Ovary (tissue), 10 donors: ENCODE measurements at places on chromosomes 3 and 15. TPM values are rescaled to one million over a fixed set of nuclear protein-coding genes. Genes with fewer than 3 reads are reported as not detected.
A peak's percentile ranks its signal among the peaks of the same experiment; 100 is the strongest.

DNA sequence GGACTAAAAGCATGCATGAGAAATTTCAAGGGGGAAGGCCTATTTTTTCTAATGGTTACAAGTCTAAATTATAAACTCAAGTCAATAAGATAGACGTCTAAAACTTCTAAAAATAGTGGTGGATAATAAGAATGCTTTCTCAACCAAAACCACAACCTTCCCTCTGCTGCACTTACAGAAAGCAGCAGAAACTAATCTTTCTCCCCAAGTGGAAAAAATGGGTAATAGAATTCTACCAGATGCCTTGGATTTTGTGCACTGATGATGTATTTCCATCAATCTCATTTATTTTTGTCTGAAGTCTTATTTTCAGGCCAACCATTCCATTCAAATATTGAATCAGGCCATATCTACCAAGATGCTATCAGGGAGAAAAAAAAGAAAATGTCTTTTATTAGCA is 344.7 kb downstream of the NEK10 start:
- DNase-seq = no peak

DNA sequence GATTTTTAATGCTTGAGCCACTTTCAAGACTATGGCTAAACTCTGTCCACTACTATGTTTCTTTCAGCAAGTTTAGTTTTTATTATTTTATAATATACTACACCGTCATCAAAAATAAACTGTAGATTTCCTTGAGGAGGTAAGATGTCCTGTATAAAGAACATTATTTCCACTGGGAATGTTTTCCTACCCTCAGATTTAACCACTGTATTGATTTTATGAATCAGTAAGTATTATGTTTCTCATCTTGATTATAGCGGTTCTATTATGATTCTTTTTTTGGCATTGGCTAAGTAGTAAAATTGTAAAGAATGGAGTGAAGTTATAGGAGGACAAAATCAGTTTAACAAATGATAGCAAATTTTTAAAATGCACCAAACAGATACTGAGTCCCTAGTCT is 44.4 kb downstream of the ADAM10 start:
- no peak for DNase-seq

The CIB2 gene
- polyA plus RNA-seq = 5.3 TPM

The GOLGA6L4 gene
- polyA plus RNA-seq = 4.2 TPM

DNA sequence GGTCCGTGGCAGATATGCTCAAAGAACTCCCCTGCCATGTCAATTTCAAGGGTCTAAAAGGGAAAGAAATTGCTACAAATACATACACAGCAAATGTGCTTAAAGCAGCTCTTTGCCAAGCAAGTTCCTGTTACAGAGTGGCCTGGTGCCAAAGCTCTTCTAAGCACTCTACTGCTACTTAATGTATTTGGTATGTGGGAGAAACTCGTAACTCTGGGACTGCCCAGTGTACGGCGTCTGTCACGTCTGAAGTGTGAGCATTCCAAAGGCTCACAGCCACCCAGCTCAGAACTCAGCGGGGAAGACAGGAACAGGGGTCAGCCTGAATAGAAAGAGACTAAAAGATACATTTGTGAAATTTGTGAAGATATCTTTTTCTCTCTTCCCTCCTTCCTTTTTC is 54.6 kb downstream of the RBMS3 start:
- DNase-seq = peak; percentile 53

GRCh38 chr15:36899696-36900095 is 200.7 kb downstream of the MEIS2 start:
- DNase-seq = no peak

GRCh38 chr3:56536735-56537134 is 20.2 kb upstream of the CCDC66 start:
- no peak for DNase-seq

GRCh38 chr15:101562428-101563059 is 73.0 kb upstream of the PCSK6 start:
- no peak for DNase-seq

The SENP5 gene
- polyA plus RNA-seq = 8.6 TPM
